ENCODE measurements at places on chromosomes 7 and 10.

DNA sequence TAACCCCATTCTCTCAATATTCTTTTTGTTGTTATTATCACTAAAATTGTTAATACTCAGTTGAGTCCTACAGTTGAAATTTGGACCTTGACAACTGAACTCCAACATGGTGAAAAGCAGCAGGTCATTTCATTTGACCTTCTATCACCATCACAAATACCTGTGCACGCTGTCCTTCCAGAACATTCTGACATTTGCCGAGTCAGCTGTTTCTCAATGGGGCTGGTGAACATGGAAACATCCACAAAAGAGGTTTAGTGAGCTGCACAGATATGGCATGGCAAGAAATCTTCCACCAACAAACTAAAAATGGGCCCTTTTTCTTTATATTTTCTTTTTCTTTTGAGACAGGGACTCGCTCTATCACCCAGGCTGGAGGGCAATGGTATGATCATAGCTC lies 169.7 kb downstream of the ZNF438 start:
- DNase-seq = no peak

DNA sequence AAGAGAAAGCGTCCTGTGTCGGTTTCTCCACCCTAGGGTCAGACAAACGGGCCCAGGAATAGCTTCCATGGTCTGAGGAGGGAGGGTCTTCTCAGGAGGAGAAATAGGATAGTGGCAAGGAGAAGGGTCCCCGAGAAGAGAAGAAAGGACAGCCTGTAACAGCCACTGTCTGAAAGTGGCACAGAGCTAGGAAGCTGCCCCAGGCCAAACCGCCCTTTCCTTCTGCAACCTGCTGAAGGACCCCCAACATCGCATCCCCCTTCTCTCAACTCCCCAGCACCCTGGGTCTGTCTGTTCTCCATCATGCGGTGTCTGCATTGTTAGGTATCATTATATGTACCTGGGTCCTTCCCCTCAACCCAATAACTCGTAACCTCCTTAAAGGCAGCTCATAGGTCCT lies 47.1 kb downstream of the COL17A1 start:
- no peak for DNase-seq

DNA sequence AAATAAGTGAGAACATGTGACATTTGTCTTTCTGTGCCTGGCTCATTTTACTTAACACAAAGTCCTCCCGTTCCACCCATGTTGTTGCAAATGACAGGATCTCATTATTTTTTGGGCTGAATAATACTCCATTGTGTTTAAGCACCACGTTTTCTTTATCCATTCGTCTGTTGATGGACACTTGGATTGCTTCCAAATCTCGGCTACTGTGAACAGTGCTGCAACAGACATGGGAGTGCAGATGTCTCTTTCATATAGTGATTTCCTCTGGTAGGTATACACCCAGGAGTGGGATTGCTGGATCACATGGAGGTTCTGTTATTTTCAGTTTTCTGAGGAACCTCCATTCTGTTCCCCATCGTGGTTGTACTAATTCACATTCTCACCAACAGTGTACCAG lies 264.4 kb upstream of the GALNT17 start:
- no peak for DNase-seq

GRCh38 chr7:9349625-9350024 lies 916.2 kb downstream of the NXPH1 start:
- no peak for DNase-seq

GRCh38 chr7:35729061-35729783 lies 34.3 kb upstream of the HERPUD2 start:
- no peak for DNase-seq

GRCh38 chr10:103966671-103967447 lies at the start of gene SLK:
TSS of gene SLK (plus strand) at chr10:103967140. CDS start at chr10:103967746, 606 bp downstream.
- peak; percentile 89 for DNase-seq
